IMR-90 (cell line): ENCODE measurements at places on chromosomes 7 and 10. TPM values are rescaled to one million over a fixed set of nuclear protein-coding genes. Genes with fewer than 3 reads are reported as not detected.

The SPDYE1 gene
- polyA plus RNA-seq, result not detected in 2 replicates

The MOGAT3 gene
- polyA plus RNA-seq, result not detected in 2 replicates

The SORCS1 gene
- polyA plus RNA-seq, result not detected in 2 replicates

The CNPY1 gene
- not detected in 2 replicates for polyA plus RNA-seq

The PKD1L1 gene
- polyA plus RNA-seq, result 0.03 and 0.15 TPM in 2 replicates

The INSYN2A gene
- 0.10 and 0.11 TPM in 2 replicates for polyA plus RNA-seq

The SCD gene
- polyA plus RNA-seq, result 56.6 and 65.1 TPM in 2 replicates

The PIP gene
- not detected in 2 replicates for polyA plus RNA-seq

The NDUFA5 gene
- 9.0 and 12.1 TPM in 2 replicates for polyA plus RNA-seq

The PKD2L1 gene
- not detected in 2 replicates for polyA plus RNA-seq

The UTF1 gene
- polyA plus RNA-seq, result not detected in 2 replicates

The HOXA10 gene
- polyA plus RNA-seq, result 0.10 TPM in 2 replicates

The LIPN gene
- not detected in 2 replicates for polyA plus RNA-seq

The ABCC2 gene
- 0.21 and 0.22 TPM in 2 replicates for polyA plus RNA-seq

The MYOZ1 gene
- 0.27 and 0.29 TPM in 2 replicates for polyA plus RNA-seq

The PNLIP gene
- not detected in 2 replicates for polyA plus RNA-seq

The EPHA1 gene
- polyA plus RNA-seq, result 0.10 TPM in 1 of 2 replicates, not detected in the other

The UPF2 gene
- 8.0 and 9.2 TPM in 2 replicates for polyA plus RNA-seq

The LEP gene
- polyA plus RNA-seq, result not detected in 2 replicates

The NDUFB8 gene
- 265 and 333 TPM in 2 replicates for polyA plus RNA-seq

The STEAP1B gene
- 7.9 and 8.3 TPM in 2 replicates for polyA plus RNA-seq

The STEAP2 gene
- 1.7 and 1.8 TPM in 2 replicates for polyA plus RNA-seq
